ENCODE measurements at places on chromosomes 16 and 17. TPM values are rescaled to one million over a fixed set of nuclear protein-coding genes. Genes with fewer than 3 reads are reported as not detected.

ARL6IP1 gene
- total RNA-seq, result 118 TPM

GRIN2A gene
- total RNA-seq, result 0.04 TPM

SPATA32 gene
- total RNA-seq, result not detected

NOD2 gene
- not detected for total RNA-seq

RUNDC3A gene
- total RNA-seq, result 1.4 TPM

TENT4B gene
- total RNA-seq, result 6.3 TPM

MYL11 gene
- total RNA-seq, result not detected

SMIM22 gene
- not detected for total RNA-seq

NPIPB6 gene
- 0.17 TPM for total RNA-seq

HSD17B1 gene
- total RNA-seq, result 0.86 TPM

CA5A gene
- not detected for total RNA-seq

TBC1D26 gene
- total RNA-seq, result not detected

SLC16A6 gene
- total RNA-seq, result 1.2 TPM

HIGD1B gene
- not detected for total RNA-seq

SPATA22 gene
- not detected for total RNA-seq

C17orf113 gene
- 0.62 TPM for total RNA-seq

KRTAP4-5 gene
- not detected for total RNA-seq

CLEC19A gene
- not detected for total RNA-seq

MPP3 gene
- total RNA-seq, result 46.8 TPM

CLEC16A gene
- 14.6 TPM for total RNA-seq

RAB11FIP4 gene
- total RNA-seq, result 4.2 TPM

SLC5A10 gene
- total RNA-seq, result not detected

ABCA6 gene
- total RNA-seq, result not detected

ASPA gene
- not detected for total RNA-seq

NPIPB8 gene
- total RNA-seq, result 1.1 TPM

OTOP3 gene
- not detected for total RNA-seq

EFNB3 gene
- 7.7 TPM for total RNA-seq

ST6GALNAC2 gene
- total RNA-seq, result 6.4 TPM

CD300LG gene
- not detected for total RNA-seq

FADS6 gene
- total RNA-seq, result not detected

C16orf74 gene
- total RNA-seq, result 71.0 TPM

AOC3 gene
- 0.26 TPM for total RNA-seq

DNAH9 gene
- total RNA-seq, result not detected

ITGAL gene
- not detected for total RNA-seq

MAF gene
- not detected for total RNA-seq

HOXB2 gene
- total RNA-seq, result not detected

HSPB9 gene
- not detected for total RNA-seq

IL34 gene
- not detected for total RNA-seq

RASD1 gene
- total RNA-seq, result 59.0 TPM

ATP2C2 gene
- 26.0 TPM for total RNA-seq

C16orf86 gene
- total RNA-seq, result not detected

CHST5 gene
- 0.29 TPM for total RNA-seq

HOXB13 gene
- total RNA-seq, result 96.5 TPM

STX8 gene
- 57.4 TPM for total RNA-seq

GP1BA gene
- not detected for total RNA-seq

CSH2 gene
- not detected for total RNA-seq

TMEM238L gene
- total RNA-seq, result not detected

LITAFD gene
- not detected for total RNA-seq

CTF1 gene
- total RNA-seq, result 0.29 TPM

CRISPLD2 gene
- 3.2 TPM for total RNA-seq

PHOSPHO1 gene
- total RNA-seq, result 1.7 TPM

SLFN12 gene
- total RNA-seq, result not detected

TBX2 gene
- 8.5 TPM for total RNA-seq

Data from PC-3 (cell line).